ENCODE measurements at places on chromosomes 13 and 19. TPM values are rescaled to one million over a fixed set of nuclear protein-coding genes. Genes with fewer than 3 reads are reported as not detected.

ZFP36 gene
- 652 TPM for total RNA-seq

BRD4 gene
- 128 TPM for total RNA-seq

PCP2 gene
- 9.4 TPM for total RNA-seq

MISP gene
- total RNA-seq = not detected

RNF225 gene
- total RNA-seq = not detected

KIR2DL4 gene
- total RNA-seq = 0.48 TPM

VSTM1 gene
- 1.7 TPM for total RNA-seq

FPR1 gene
- 6.4 TPM for total RNA-seq

FFAR1 gene
- total RNA-seq = not detected

ZNF681 gene
- total RNA-seq = 12.9 TPM

ATP1A3 gene
- 0.46 TPM for total RNA-seq

ZNF525 gene
- total RNA-seq = 19.7 TPM

ZSCAN5A gene
- 10.9 TPM for total RNA-seq

CD177 gene
- not detected for total RNA-seq

IRGC gene
- not detected for total RNA-seq

CD209 gene
- not detected for total RNA-seq

SMAD9 gene
- not detected for total RNA-seq

CTU1 gene
- 11.8 TPM for total RNA-seq

ZNF665 gene
- total RNA-seq = 2.0 TPM

PDCD5 gene
- 51.2 TPM for total RNA-seq

FBN3 gene
- total RNA-seq = 0.03 TPM

SIGLEC5 gene
- total RNA-seq = not detected

DKKL1 gene
- total RNA-seq = not detected

All from naive thymus-derived CD4-positive, alpha-beta T cell (primary cell).